G401 (cell line): ENCODE measurements at places on chromosomes 7 and 10. TPM values are rescaled to one million over a fixed set of nuclear protein-coding genes. Genes with fewer than 3 reads are reported as not detected.

The CYP2C19 gene
- not detected in 2 replicates for total RNA-seq

The CUL2 gene
- total RNA-seq: 17.2 and 29.2 TPM in 2 replicates

The PRSS37 gene
- total RNA-seq: not detected in 2 replicates

The HABP2 gene
- not detected in 2 replicates for total RNA-seq

The NRCAM gene
- total RNA-seq: 1.0 TPM in 1 of 2 replicates, not detected in the other

The FAM3C gene
- 6.0 and 14.1 TPM in 2 replicates for total RNA-seq

The GTPBP10 gene
- 9.0 and 15.0 TPM in 2 replicates for total RNA-seq

The ANKRD2 gene
- total RNA-seq: 0.41 and 3.4 TPM in 2 replicates

The GDF2 gene
- total RNA-seq: not detected in 2 replicates

The KAZALD1 gene
- 105 and 145 TPM in 2 replicates for total RNA-seq

- DNase-seq: no peak
Observed at GRCh38 chr7:92740700-92741126, 95.7 kb downstream of the CDK6 start.

DNA sequence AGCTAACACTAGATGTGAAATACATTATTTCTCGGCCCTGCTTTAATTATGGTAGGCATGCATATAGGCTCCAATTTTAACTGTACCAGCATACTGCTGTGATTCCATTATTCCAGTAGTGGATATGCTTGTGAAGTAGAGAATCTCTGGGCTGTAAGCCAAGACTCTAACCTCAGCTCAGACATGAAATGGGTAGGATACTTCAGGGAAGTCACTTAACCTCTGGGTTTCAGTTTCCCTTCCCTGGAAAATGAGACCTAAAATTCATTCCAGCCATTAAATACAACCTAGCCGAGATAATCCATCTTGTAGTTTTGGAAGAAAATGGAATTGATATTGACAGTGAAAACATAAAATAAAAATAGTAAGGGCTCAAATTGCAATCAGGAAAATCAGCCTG is 59.6 kb upstream of the TRIL start:
- no peak for DNase-seq

DNA sequence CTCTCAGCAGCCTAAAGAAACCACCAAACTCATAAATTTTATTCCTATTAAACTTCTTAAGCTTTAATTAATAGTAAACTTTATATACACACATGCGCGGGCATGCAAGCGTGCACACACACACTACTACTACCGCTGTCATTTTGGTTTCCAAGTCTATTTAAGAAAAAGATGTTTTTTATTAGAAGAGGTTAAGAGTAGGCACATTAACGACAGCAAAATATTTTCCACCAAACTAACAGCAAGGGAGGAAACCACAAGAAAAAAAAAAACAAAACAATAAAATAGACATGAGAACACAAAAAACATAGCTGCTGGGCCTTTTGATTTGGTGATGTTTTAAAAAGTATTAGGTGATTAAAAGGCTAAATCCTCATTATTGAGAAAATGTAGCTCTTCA is 28.6 kb downstream of the RTKN2 start:
- no peak for DNase-seq

DNA sequence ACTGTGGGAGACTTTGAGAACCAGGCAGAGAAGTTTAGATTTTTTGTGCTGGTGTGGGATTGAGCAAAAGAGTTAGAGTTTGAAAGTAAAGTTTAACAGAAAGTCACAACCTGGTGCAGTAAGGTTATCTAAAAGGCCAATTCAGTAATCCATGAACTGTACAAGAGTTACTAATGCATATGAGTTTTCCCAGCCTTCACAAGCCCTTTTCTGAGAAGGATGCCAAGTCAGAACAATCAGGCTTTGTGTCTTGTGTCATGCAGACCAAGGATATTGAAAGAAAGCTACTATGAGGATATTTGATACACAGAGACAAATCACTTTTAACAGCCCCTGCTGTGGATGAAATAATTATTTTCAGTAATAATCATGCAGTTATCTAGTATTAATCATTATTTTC is 68.8 kb upstream of the MYO3A start:
- no peak for DNase-seq

GRCh38 chr7:70710651-70711050 is 421.3 kb upstream of the GALNT17 start:
- DNase-seq: no peak

- peak; percentile 83 for DNase-seq
Observed at GRCh38 chr7:128266883-128267594, 26.0 kb downstream of the LEP start.

GRCh38 chr10:11870900-11871400 is 47.8 kb downstream of the PROSER2 start:
- DNase-seq: no peak

DNA sequence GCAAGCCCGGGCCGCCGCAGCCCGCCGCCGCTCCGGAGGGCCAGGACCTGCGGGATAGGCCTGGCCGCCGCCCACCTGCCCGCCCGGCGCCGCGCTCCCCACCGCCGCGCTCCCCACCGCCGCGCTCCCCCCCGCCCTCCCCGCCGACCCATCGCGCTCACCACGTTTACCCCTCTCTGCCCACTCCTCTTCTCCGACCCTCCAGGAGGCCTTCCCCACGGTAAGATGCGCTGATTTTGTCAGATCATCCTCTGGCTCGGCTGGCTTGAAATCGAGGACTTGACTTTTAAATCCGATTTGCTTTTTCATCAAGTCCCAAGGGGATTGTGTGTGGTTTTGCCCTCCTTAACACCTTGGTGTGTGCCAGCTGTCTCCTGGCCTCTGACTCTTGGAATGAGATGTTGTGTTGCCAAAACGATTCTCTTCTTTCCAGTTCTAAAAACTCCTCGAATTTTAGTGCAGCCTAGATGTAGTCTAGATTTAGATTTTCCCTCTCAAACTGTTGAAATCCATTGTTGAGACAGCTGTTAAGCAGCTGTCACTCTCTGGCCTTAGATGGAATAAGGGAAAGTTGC is 738 bp downstream of the POM121 start:
- no peak for DNase-seq

- DNase-seq: no peak
Observed at GRCh38 chr10:21753497-21754270, 219.7 kb downstream of the MLLT10 start.

DNA sequence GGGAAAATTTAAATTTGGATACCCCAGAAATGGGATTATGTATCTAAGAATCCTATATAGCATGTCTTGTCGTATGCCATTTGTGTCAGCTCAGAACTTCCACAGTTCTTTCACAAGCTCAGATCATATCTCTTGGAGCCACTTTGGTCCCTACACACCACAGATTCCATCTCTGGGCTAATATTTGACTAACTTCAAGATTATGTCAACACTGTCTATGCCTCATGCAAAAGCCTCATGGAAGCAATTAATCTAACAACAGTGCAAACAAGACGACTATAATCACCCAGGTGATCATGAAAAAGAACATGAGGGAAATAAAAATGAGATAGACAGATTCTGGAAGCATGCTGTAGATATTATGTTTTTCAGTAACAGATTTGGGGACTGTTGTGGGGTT is 189.1 kb downstream of the LRRTM3 start:
- DNase-seq: no peak

DNA sequence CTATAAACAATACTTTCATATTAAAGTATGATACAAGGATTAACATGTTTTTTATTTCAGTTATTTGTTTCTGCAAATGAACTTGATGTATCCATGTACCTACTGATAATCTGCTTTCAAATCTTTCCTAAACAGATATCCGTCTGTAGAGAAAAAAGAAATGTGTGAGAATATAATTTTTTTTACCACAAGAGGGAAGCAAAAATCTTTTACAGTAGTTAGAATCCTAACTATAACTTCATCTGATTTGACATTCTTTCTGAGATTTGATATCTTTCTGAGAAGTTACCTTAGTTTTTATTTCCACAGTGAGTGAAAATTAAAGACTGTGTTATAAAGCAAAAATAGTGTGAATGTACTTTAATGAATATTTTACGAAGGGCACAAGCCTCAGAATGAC is 203.9 kb upstream of the PCLO start:
- DNase-seq: no peak

- no peak for DNase-seq
Observed at GRCh38 chr10:114825513-114826253, 4.1 kb downstream of the FHIP2A start.

GRCh38 chr10:132001238-132001972 is 19.7 kb upstream of the BNIP3 start:
- DNase-seq: peak; percentile 35

DNA sequence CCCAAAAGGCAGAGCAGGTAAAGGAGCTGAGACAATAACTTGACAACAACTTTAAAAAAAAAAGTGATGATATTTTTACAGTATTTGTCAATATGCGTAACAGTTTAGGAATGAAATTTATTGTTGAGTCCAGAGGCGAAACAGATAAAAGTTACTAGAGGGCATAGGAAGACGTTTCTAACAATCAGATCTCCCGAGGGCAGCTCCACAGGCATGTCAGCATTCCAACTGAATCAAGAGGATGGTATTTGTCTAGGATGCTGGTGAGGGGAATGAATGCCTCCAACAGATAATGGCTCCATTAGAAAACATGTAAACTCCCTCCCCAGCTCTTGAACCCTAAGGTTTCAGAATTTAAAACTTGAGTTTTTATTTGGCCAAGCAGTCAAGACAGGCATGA is 733.9 kb upstream of the SORCS1 start:
- DNase-seq: no peak

- peak; percentile 14 for DNase-seq
Observed at GRCh38 chr10:122051609-122052385, 62.8 kb downstream of the TACC2 start.

GRCh38 chr10:100479037-100479436 is 16.2 kb downstream of the WNT8B start:
- DNase-seq: no peak

- DNase-seq: no peak
Observed at GRCh38 chr7:11846361-11846955, 14.5 kb upstream of the THSD7A start.

DNA sequence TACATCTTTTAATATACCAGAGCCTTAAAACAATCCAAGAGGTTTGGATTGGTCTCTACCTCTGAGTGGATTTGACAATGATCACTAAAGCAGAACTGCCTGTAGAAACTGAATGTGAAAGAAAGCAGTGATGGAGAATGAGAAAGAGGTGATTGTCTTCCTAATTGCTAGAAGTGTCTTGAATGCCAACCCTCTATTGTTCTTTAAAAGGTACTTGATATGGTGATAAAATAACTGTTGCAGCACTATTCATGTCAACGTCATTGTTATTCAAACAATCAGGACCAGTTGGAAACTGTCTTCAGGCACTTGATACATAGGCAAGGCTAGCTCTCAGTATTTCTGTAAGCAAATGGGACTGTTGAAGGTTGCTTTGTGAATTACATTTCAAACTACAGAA is 47.9 kb upstream of the ITPRID1 start:
- DNase-seq: no peak

DNA sequence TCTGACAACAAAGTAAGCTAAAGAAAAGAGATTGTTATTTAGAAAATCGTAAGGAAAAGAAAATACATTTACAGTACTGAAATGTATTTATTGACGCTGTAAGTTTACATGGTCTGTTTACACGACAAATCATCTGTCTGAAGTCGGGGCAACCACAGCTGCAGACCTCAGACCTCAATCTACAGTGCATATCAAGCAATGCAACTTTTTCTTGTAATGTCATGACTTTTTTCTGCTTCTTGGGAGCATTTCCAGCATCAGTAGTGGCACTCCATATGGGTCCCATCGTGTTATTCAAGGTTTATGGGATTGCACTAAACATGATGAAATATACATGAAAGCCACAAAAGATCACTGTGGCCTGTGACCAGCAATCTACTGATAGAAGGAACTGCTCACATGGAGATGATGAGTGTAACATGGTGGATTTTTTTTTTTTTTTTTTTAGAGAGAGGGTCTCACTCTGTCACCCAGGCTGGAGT is 77.1 kb downstream of the MTPN start:
- no peak for DNase-seq

GRCh38 chr10:52390388-52390787 is 76.3 kb downstream of the DKK1 start:
- no peak for DNase-seq

DNA sequence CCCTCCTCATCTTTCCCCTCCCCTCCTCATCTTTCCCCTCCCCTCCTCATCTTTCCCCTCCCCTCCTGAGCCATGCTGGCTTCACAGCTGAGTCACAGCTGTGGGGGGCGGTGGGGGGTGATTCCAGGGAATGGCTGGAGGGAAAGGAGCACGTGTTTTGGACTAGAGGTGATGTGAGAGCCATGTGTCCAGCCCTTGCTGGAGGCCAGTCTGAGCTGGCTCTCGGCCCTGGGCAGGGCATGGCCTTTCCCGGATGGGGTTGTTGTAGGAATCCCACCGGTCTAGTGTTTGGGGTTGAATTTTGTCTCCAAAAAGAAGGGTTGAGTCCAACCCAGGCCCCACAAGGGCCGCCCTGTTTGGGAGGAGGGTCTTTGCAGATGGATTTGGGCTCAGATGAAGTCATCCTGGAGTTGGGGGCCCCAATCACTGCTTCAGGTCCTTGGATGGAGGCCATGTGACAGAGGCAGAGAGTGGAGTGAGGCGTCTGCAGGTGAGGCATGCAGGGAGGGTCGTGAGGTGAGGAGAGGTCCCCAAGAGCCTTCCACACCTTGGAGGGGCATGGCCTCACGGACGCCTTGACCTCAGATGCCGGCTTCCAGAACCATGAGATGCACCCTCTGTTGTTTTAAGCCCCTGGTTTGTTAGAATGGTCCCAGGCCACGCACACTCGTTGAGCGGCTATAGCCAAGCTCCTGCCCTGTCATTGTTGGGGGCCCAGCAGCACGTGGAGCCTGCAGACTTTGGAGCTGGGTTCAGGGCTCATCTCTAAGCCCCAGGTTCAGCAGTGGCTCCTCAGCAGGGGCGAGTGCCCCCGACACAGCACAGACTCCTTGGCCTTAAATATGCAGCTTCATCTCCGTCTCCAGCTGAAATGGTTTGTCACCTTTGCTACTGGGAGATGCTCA is 101.6 kb downstream of the DNAJB6 start:
- no peak for DNase-seq

DNA sequence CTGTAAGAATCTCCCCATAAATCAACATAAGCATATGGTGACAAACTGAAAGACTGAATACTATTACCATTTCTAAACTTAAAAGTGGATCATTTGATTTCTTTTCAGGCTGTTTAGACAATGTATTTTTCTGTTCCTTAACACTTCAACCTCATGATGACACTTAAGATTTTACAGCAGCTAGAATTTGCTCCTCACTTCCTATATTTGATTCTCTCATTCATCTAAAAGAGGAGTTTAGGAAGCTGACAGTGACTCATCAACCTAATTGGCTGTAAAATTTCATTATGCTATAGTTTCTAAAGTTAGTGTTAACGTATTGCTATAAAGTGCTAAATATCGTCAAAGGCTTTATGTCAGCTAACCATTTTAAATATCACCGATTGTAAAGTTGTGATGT is 478.7 kb downstream of the GRM8 start:
- no peak for DNase-seq

- no peak for DNase-seq
Observed at GRCh38 chr10:48769706-48770435, 85.2 kb downstream of the WDFY4 start.
